ENCODE measurements at places on chromosomes 16 and 17.
A peak's percentile ranks its signal among the peaks of the same experiment; 100 is the strongest.

- DNase-seq: no peak
Observed at GRCh38 chr16:86734543-86735460, 156.5 kb downstream of the FOXL1 start.

DNA sequence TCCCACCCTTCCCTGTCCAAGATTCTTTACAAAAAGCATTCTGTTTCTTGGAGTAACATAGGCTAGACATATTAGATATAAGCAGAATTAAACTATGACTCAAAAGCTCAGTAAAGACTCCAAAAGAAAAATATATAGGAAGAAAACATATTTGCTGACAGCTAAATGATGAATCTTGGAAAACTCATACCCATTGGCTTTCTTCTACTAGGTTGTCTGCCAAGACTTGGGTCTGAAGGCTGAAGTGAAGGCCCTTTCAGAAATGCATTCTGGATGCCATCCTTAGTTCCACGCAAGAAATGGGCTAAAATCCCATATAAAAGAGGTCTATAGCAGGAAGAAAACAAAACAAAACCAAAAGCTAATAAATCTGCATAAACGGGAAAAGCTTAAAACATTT is 15.1 kb downstream of the CEP20 start:
- DNase-seq: no peak

- DNase-seq: no peak
Observed at GRCh38 chr17:7060165-7060891, 16.4 kb upstream of the SLC16A11 start.

GRCh38 chr17:31392856-31393748 is 1.6 kb downstream of the RAB11FIP4 start:
- peak; percentile 78 for DNase-seq
